ENCODE measurements at places on chromosomes 7 and 10.
A peak's percentile ranks its signal among the peaks of the same experiment; 100 is the strongest.

DNA sequence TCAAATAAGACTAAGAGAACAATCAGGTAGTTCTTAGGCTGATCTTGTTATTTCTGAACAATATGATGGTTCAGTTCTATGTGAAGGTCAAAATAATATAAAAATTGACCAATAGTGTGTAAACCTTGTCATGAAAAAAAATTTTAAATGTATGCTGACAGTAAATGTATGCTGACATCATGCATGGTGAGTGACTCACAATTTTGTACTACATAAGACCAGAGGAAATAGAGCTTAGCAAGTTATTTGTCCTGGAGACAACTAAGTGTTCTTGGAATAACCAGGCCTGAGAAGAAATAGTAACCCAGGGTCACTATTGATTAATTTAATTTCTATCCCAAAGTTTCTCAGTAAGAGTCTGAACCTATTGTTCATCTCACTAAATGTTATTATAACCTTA lies 182.2 kb upstream of the PCDH15 start:
- DNase-seq: no peak

DNA sequence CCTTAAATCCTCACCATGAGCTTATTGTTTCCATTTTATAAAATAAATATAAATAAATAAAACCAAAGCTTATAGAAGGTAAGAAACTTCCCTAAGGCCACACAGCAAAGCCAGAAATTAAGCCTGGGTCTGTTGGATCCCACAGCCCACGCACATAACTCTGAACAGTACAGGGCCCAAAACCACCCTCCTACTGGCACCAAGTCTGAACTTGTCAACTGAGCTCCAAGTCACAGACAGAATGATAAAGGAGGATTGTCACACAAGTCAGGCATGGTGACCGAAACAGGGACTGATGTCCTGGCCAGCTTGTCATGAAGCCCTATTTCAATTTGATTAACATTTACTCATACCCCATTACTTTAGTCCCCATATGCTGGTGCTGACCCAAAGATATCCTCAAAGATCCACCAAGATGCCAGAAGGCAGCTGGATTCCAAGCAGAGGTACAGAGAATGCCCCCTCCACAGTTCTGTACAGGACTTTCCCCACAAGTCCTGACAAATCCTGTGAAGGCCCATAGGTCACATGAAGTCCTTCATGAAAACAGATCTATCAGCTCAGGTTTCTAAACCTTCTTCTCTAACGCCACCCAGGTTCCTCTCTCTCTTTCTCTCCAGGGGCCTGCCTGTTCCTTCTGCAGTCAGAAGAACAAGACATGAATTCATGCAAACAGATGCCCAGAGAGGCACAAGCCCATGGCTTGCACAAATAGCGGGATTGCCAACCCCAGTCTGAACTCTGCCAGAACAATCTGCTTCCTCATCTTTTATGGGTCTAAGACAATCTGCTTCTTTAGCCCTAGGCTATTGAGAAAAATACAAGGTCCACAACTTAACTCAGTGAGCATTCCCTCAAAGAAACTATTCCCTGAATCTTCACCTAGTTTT lies 60.9 kb downstream of the GLI3 start:
- DNase-seq: no peak

DNA sequence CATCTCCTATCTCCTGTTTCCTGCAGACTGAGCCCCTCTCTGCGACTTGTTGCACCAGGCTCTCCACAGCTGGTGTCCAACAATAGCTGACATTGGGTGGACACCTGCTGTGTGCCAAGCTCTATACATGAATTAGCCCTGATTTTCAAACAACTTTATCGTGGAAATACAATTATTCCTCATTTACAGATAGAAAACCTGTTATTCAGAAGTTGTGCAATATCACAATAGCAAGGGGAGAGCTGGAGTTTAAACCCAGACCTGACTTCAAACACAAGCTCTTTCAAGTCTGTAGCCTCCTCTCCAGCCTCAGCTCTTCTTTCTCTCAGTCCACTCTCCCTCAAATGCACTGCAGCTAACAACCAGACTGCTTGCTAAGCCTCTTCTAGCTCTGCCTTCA lies 168.8 kb downstream of the HECW1 start:
- no peak for DNase-seq

DNA sequence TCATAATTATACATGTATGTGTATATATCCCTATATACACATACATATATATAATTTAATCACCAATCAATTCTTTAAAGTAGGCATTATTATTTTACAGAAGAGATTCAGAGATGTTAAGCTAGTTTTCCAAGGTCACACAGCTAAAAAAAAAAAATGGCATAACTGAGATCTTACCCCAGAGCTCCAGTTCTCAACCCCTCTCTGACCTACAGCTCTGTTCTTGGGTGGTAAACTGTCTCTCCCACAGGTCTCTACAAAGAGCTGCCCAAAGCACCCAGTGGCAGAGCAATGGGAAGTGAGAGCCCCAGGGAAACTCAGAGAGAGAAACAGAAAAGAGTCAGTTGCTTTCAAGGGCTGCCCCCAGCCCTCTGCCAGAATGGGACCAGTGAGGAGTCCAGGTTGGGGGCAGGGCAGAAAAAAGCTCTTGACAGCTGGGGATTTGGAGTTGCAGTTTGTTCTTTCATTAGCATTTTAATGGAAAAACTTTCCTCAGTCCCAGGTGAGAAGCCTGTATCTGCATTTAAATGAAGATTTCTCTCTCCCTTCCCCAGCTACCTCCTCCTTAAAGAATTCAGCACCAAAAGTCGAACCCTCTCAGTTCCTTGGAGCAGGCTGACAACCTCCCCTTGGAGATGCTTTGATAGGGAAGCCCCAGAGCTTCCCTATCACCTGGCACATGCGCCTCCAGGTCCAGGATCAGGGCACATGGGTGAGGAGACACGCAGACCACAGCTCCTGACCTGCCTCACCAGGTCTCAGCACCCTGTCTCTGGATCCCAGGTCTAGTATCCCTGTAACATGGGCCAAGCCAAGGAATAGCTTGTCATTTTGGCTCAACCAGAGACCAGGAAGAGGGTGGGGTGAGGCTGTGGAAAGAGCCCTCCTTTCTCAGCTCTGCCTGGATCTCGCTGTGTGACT lies 388.1 kb downstream of the PLXNA4 start:
- DNase-seq: no peak

DNA sequence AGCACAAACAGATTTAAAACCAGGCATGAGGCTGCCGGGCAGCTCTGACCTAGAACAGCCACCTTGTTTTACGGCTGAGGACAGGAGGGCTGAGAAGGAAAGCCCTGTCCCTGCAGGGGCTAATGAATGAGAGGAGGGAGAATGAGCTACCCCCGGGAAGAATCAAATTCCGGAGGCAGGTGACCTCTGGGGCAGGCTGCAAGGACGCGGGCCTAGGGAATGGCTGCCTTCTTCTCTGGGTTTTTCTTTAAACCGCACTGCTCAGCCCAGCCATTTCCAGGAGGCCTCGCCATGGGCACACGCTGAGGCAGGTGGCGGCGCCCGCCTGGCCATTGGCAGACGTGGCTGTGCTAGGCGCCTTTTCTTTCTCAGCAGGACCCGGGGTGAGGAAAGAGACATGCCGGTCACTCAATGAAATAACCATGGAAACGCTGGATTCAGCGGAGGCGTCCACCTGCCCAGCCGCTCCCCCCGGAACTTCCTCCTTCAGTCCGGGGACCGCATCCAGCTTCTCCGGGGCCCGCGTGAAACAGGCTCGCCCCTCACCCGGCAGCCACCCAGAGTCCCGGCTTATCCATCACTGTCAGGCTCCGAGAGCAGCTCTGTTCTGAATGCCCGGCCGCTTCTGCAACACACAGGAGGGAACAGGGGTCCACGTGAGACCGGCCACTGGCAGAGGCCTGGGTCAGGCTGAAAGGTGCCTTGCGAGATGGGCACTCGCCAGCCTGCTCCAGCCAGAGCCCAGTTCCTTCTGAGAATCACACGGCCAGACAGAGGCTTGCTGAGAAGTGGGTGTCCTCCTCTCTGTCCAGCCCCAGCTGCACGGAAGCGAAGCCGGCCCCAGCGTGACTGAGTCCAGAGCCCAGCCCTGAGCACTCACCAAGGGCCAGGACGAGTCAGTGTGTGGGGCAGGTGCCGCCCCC lies 82.1 kb downstream of the PDGFA start:
- no peak for DNase-seq

DNA sequence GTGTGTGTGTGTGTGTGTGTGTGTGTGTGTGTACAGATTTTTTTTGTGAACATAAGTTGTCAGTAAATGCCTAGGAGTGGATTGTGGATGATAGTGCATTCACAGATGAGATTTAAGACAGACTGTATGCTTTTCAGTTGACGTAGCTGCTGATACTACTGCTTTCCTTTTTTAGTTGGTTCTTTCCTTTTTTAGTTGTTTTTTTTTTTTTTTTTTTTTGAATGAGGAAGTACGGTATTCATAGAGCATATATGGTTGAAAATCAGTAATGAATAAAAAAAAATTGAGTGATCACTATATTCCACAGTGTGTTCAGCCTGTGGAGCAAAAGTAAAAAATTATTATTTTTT lies 80.5 kb downstream of the RBM33 start:
- no peak for DNase-seq

DNA sequence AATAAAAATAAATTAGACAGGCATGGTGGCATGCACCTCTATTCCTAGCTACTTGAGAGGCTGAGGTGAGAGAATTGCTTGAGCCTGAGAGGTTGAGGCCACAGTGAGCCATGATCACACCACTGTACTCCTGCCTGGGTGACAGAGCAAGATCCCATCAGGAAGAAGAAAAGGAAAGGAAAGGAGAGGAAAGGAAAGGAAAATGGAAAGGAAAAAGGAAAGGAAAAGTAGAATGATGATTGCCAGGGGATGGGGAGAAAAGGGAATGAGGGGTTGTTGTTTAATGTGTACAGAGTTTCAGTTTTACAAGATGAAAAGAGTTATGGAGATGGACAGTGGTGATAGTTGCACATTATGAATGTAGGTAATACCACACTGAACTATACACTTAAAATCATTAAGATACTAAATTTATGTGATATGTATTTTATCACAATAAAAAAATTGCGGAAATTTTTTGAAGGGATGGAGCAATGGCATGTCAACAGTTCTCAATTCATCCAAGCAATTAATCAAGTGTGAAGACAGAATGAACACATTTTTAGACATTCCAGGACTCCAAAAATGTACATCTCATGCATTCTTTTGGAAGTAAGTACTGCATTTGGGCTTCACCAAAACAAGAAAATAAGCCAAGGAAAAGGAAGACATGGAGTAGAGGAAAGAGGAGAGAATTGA lies 44.3 kb downstream of the IL6 start:
- DNase-seq: no peak

DNA sequence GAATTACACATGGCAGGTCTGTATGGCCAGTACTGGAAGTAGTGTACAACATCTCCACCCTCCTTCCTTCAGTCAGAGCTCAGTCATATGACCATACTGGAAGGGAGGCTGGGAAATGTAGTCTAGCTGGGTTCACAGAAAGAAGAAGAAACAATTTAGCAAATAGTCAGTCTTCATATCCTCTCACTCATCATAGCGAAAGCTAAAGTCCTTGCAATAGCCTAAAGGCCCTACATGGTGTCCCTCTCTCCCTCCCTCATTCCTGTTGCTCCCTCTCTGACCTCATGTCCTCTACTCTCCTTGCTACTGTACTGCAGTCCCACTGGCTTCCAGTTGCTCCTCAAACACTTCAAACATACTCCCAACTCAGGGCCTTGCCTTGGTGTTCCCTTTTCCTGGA lies 4.3 kb upstream of the CALU start:
- DNase-seq: no peak

GRCh38 chr10:105274556-105275070 lies 633.5 kb downstream of the SORCS3 start:
- no peak for DNase-seq

DNA sequence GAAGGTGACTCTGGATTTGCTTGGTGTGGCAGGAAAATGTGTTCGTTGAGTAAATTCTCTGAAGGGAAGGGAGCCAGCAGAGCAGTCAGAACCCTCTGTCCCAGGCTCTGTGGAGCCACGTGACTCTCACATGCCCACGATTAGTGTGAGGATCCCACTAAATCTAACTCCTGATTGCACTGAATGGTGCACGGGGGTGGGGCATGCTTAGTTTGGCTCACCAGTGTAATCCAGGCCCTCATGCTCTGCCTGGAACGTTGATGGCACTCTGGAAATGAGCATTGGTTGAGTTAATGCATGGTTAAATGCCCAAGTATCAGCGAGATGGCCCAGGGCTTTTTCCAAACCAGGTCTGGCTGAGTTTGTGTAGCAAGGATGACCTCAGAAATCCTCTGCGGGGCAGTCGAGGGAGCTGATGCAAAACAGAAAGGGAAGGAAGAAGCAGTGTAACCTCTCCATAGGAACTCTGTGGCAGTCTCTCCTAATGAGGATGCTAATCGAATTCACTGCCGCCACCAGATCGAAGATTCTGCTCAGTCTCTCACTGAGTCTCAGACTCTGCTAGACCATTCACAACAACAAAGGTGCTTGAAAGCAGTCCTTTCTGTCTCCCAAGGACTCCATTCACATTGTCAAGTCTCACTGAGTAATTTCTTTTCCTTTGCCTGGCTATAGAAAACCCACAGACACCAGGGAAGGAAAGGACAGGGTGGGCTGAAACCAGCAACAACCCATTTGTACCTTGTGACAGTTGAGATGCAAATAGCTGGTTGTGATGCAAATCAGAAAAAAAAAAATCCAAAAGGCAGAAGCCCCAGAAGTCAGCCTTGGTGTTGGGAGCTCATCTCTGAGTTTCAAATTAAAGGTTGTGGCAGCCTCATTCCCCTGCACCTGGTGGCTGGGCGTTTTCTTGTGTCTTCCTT lies 98.1 kb downstream of the C10orf105 start:
- DNase-seq: no peak

DNA sequence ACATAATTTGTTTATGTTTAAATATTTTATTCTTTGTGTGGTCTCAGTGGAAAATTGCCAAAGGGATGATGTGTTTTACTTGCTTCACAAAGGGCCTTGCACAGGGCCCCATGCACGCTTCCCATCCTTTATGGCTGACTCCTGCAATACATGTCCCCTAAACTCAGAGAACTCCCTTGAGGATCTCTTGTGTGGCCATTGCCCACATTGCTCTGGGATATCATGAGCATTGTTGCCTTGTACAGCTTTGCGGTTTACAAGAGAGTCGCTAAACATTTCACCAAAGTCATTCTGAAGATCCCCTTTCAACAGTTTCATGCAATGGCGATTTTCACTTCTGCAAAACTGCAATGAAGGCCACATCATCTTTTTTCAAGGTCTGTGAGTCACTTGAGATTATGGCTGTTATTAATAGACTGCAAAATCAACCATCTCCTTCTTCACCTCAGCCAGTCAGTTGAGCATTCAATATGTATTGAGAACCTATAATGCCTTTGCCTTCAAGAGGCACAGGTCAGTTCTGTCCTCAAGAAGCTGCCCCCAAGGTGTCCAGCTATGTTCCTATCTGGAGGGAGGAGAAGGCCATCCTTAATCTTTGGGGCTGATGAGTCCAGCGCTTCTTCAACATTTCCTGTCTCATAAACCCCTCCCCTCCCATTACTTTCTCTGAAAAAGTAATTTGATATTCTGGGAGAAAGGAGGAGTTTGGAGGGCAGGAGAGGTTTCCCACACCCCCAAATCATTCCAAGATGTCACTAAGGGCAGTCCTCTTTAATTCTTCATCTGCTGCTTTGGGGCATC lies 108.1 kb downstream of the CCDC71L start:
- peak; percentile 29 for DNase-seq

DNA sequence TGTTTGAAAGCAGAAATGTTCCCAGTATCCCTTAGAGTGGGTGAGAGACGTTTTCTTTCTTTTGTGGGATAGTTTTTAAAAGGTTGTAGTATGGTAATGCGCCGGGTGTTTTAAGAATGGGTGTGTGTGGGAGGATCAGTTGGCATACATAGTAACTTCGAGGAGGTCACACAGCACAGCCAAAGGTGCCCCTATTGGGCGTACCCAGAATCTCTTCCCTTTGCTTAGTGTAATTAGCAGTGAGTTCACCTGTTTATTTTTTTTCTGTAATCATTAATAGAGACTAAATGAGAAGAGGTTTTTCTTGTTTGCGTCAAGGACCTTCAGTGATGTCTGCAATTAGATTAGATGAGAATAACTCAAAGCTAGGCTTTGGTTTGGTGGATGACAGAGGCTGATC lies 1.5 kb downstream of the PLEKHA8 start:
- DNase-seq: no peak
